ENCODE measurements at places on chromosomes 13 and 19. TPM values are rescaled to one million over a fixed set of nuclear protein-coding genes. Genes with fewer than 3 reads are reported as not detected.

The HSD17B14 gene
- total RNA-seq = 2.0 TPM

The MAMSTR gene
- 5.9 TPM for total RNA-seq

The FBXO17 gene
- 29.9 TPM for total RNA-seq

The ADGRE2 gene
- 1.5 TPM for total RNA-seq

The SCAF1 gene
- total RNA-seq = 98.2 TPM

The PROZ gene
- total RNA-seq = not detected

DNA sequence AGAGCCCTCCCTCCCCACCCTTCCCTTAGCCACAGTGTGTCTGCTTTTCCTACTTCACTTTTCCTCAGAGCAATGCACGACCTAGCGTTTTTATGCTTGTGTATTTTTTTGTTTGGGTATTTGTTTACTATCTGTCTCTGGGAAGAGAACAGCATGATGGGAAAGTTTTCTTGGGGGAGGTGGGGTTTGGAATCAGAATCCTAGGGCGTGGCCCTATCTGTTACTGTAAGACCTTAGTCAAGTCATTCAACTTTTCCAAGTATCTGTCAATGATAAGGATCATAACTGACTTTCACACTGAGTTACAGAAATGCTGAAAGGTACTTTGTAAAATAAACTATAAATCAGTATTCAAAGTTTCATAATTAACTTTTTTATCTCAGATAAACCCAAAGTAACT lies 146.3 kb upstream of the WASF3 start:
- DNase-seq = no peak

DNA sequence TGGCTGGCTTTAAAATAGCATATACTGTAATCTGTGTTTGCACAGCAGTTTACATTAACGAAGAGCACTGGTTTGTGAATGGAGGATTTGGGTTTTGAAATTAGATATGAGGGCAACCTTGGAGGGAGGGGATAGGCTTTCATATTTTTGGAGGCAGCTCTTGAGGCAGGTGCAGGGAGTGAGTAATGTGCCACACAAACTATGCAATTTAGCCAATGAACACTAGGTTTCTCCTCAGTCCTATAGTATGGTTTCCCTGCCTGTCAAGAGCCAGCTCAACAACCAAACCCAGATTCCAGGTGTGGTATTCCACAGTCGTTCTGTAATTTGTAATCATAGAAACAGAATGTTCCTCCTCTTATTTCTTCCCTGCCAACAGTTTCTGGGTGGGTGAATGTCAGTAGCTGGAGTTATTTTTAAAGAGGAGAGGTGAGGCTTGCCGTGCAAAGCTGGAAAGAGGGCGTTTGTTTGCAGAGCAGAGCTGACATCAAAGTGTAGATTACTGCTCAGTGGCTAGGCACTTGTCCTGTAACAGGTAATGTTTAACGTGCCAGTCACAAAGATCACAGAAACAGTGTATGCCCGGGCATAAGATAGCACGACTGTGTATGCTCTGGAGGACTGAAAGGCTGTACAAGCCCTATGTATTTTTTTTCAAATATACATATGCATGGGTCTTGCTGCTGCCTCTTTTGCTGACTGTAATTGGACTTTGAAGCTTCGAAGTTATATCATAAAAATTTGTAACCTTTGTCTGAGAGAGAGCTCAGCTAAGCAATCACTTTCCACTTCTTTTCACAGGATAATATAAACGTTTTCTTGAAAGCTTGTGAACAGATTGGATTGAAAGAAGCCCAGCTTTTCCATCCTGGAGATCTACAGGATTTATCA lies 124.2 kb downstream of the LMO7 start:
- no peak for DNase-seq

- DNase-seq = no peak
Measured at GRCh38 chr13:97723655-97724054, 229.8 kb upstream of the IPO5 start.

GRCh38 chr19:46998445-46999125 lies 21.1 kb upstream of the NPAS1 start:
- no peak for DNase-seq

DNA sequence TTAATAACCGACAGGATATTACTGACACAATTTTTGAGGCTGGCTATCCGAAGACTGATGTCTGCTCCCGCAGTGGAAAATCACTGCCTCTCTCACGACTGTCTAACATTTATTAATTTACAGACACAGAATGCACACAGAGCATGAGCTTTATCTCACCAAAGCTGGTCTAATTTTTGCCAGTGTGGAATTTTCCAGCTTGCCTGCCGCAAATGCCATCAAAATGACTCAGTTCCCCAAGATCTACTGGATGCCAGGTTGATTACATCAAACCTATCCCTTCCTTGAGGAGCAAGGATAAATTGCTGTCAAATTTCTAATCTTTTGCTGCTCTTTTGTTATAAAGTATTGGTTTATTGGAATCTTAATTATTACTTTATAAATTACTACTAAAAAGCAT lies 1775.1 kb upstream of the PCDH20 start:
- DNase-seq = peak; percentile 10

- DNase-seq = no peak
Measured at GRCh38 chr13:79432992-79433391, 26.9 kb upstream of the RBM26 start.

DNA sequence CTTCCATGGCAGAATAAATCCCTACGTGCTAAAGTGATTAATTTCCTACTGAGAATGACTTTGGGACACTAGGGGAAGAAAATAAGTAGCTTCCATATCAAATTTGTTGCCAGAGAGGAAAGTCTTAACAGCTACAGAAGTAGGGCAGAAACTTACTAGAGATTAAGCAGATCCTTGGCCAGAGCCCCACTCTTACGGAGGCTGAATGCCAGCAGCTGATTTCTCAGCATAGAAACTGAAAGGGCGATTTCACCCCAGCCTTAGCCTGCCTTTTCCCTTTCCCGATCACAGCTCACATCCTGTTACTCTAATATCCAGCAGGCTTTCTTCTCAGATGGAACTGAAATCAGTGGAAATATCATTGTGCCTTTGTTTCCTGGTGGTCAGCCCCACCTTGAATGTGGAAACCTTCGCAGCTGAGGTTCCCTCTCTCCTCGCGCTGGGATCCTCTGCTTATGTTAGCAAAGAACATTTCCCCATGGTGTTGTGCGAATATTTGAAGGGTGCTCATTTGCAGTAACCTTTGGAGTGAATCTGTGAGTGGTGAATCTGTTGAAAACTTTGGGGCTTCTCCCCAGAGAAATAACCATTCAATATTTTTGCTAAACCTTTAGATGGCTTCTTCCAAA lies 8.4 kb downstream of the FAM124A start:
- peak; percentile 44 for DNase-seq

GRCh38 chr13:108437496-108437895 lies 168.0 kb downstream of the TNFSF13B start:
- DNase-seq = no peak

DNA sequence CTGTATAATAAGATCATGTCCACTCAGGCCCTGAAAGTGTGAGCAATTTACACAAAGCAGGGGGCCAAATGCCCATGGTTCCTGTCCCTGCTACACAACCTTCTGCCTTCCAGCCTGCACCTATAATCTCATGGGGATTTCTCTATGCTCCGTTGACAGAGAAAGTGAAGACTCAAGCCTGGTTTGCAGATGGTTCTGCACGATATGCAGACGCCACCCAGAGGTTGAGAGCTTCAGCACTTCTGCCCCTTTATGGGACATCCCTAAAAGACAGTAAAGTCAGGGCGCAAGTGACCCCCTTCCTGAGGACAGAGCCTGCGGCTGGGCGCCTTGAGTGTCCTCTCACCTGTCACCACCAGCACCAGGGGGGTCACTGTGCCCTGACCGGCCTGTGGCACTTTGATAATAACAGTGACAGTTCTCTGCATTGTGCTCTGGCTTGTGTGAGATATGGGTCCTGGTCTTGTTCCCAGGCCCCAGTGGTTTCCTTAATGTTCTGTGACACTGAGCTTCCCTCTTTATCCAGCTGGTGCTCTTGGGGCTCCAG lies 15.1 kb downstream of the LILRA5 start:
- DNase-seq = no peak

GRCh38 chr13:105847527-105848291 lies 687.8 kb downstream of the EFNB2 start:
- no peak for DNase-seq

- no peak for DNase-seq
Measured at GRCh38 chr19:55677572-55678028, 2.6 kb downstream of the EPN1 start.

DNA sequence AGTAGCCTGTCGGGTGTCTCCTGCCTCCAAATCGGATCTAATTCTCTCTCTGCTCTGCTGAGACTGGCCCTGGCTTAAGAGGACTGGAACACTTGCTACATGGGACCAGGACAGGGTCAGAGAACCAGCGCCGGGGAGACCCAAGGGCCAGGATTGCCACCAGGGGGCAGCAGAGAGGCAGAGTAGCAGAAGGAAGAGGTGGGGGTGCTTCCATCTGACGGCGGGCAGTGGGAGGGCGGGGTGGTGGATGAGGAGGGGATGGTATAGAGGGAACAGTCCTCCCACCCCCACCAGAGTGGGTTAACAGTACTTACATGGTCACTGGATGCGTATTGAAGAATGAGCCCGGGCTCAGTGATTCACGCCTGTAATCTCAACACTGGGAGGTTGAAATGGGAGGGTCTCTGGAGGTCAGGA lies 11.9 kb downstream of the SELENOW start:
- DNase-seq = peak; percentile 83

DNA sequence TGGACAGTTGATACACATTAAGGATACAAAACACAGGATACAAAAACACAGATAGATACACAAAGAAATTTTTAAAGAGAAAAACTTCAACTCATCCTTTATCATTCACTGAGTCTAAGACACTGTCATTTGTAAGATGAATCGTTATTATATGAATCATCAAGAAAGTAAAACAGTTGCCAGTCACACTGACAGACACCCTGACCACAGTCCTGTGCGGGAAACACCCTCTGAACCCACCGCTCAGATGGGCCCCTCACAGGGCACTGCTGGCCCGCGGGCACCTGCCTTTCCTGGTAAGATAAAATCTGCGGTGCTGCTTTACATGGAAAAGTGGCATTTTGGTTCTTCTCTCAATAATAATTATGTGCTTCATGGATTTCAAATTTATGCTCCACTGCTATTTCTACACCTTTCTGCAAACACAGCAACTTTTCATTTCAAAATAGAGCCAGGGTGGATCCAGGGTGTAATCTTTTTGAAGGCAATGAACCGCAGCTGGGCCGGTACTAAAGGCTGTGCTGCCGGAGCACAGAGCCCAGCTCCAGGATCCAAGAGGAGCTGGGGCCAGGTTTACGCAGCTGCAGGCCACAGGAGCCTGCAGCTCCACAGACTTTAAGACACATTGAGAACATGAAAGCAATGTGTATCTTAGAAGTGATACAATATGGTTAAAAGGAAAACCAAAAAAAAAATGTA lies 76.8 kb downstream of the TUBGCP3 start:
- no peak for DNase-seq

- DNase-seq = no peak
Measured at GRCh38 chr19:21883516-21883915, 47.5 kb upstream of the ZNF43 start.

GRCh38 chr19:45879055-45879454 lies 6.9 kb downstream of the IRF2BP1 start:
- DNase-seq = no peak

DNA sequence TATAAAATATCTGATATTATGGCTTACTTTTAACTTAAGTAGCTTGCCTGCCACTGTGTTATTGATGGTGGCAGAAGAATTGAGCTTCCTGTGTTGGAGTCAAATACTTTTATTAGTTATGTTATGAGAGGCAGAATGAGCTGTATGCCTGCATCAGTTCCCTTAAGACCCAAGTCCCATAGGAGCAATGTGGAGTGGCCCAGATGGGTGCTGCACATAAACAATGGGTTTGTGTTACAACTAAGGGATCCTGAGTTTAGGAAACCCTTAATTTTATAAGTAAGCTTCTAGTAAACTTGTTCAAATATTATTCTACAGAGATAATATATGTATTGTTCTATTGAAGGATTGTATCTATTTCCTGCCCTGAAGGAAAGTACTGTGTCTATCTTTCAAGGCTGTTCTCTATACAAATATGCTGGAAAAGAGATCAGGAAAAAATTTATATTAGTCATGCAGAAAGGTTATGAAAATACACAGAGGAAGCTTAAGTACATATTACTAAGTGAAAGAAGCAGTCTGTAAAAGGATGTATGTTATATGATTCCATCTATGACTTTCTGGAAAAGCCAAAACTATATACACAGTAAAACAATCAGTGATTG lies 2018.0 kb upstream of the PCDH20 start:
- no peak for DNase-seq

DNA sequence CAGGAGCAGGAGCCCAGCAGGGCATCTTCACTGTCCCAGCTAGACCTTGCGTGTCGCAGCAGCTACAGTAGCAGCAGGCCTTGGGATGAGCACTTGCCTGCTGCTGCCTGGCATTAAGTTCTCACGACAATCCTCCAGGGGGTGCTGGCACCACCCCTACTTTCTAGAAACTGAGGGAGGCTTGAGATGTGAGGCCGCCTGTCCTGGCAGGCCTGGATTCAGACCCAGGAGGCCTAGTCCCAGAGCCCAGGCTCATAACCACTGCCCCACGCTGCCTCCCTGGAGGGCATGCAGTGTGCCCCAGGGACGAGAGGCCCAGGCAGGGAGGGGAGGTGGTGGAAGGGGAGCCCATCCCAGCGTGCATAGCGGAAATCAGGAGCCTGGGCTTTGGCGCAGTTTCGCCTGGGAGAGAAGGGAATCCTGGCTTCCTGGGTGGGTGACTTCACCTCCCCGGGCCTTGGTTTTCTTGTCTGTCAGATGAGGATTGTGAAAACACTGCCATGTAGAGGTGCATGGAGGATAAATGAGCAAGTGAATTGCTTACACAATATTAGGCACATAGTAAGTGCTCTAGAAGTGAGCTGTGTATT lies 26.1 kb downstream of the PPP5C start:
- DNase-seq = peak; percentile 75

- peak; percentile 73 for DNase-seq
Measured at GRCh38 chr19:7550987-7551761, 15.7 kb downstream of the PNPLA6 start.

- DNase-seq = no peak
Measured at GRCh38 chr13:98938801-98939200, 39.1 kb downstream of the DOCK9 start.

- peak; percentile 82 for DNase-seq
Measured at GRCh38 chr13:48412881-48413351, at the start of gene LPAR6. Gene LPAR6, minus strand, starts transcription at chr13:48413113. Its CDS starts 690 bp downstream, at chr13:48412423.

DNA sequence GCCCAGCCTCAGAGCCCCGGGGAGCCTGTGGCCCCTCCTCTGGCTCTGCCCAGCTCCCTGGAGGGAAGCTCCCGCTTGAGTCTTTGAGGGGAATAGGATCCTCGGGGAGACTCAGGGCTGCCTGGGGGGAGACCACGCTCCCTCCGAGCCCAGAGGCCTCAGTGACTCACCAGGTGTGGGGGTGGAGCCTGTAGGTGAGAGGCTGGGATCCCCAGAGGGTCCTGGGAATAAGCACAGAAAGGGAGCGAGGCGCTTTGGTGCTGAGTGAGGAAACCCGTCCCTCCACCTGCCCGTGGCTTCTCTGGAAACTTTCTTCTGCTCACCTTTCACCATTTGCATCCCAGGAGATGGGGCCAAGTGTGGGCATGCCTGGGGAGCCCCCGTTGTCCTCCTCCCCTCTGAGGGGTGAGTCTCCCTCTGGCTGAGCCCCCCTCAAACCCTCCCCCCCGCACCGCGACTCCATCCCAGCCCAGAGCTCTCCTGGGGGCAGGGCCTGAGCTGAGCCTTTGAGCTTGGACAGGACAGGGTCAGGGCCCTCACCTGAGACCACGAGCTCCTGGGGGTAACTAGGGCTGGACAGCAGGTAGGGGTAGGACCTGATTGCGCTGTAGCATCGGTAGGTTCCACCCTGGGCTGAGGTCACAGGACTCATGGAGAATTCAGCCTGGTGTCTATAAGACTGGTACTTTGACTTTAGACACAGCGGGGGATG lies 2.7 kb downstream of the LILRB5 start:
- DNase-seq = no peak

Measured in A673 (cell line).